Calu3 (cell line): ENCODE measurements at places on chromosomes 3 and 15. TPM values are rescaled to one million over a fixed set of nuclear protein-coding genes. Genes with fewer than 3 reads are reported as not detected.

- DNase-seq: no peak
Observed at GRCh38 chr3:72481542-72481941, 366.7 kb downstream of the SHQ1 start.

- peak; percentile 57 for DNase-seq
Observed at GRCh38 chr15:99925661-99926461, 192.6 kb upstream of the LYSMD4 start.

DNA sequence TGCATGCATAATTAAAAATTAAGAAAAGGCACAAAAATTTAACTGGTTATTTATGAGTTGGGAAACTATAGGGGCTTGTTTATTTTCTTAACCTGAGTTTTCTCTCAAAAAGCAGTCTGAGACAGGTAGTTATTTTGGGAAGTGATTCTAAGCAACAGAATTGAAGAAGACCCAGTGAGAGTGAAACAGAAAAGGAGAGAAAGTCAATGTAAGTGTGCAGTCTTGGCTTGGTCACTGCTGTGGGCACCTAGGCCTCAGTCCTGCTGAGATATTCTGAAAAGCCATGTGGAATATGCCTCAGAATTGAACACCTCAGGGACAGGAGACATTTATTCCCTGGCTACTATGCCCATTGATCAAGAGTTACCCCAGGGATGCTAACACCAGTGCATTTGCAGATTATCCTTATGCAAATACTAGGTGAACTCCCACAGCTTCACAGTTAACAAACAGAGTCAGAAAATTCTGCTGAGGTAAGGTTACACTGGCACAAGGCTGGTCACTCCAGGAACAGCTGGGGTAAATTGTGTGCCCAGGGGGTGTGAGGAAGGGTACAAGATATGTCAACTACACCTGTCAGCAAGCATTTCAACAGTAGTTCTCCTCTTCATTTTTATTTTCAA is 222.7 kb downstream of the EFHB start:
- DNase-seq: no peak

DNA sequence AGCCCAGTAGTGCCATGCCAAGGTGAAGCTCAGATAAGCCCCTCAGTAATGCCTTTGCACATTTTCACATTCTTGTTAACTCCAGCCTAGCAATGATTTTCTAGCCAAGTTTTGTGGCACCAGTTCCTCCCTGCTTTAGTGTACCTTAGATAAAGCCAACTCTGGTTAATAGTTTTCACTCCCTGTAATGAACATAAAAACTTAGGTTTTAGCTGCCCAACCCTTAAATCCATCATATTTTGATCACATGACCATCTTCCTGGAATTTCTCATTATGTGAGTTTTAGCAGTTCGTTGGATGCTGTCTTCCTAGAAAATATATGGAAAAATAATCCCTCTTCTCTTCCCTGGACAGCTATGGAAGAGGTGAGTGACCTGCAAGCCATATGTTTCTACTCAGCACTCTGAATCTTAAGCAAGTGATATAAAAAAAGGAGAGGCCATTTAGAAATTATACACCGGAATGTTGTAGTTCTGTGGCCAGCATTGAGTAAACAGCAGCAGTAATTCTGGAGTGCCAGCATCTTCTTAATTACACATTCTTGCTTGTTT is 62.2 kb upstream of the P2RY1 start:
- no peak for DNase-seq

The FRMD4B gene
- 13.8 and 16.7 TPM in 2 replicates for total RNA-seq

The RETNLB gene
- not detected in 2 replicates for total RNA-seq
